Panc1 (cell line): ENCODE measurements at places on chromosomes 11 and 22. TPM values are rescaled to one million over a fixed set of nuclear protein-coding genes. Genes with fewer than 3 reads are reported as not detected.

The GGTLC3 gene
- not detected for total RNA-seq

The SCGB2A2 gene
- not detected for total RNA-seq

The VPREB3 gene
- total RNA-seq: not detected

The TMEM218 gene
- total RNA-seq: 26.8 TPM

The PYGM gene
- 0.39 TPM for total RNA-seq

- DNase-seq: peak; percentile 27
Observed at GRCh38 chr11:56624661-56625110, 10.0 kb upstream of the OR5M1 start.

GRCh38 chr11:91293119-91293518 lies 931.5 kb upstream of the FAT3 start:
- DNase-seq: no peak

DNA sequence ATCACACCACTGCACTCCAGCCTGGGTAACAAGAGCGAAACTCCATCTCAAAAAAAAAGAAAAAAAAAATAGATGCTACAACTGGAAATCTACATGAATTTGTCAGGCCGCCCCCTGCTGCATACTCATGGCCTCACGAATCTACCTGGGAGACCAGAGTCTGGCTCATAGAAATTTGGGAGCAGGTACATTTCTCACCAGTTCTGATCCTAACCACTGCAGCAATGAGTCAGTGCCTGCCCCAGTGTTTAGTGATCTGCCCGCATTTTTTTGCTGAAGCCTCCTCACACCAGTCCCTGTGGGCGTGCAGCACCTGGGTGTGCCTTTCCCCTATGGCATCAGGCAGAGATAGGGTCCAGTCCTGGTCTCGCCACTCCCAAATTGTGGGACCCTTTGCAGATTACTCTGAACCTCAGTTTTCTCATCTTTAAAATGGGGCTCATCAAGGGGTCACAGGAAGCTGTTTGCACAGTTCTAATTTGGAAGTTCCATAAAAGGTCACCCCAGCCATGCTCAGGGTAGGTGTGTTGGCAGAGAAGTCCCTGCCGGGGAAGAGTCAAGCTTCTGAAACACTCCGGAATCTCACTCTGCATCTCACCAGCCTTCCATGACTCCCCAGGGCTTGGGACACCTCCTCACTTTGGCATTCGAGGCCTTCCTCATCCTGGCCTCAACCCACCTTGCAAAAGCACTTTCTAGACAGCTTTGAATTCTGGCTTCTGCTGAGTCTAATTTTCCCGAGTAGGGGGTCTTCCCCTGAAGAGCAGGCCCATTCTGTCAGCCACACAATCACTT lies 39.3 kb upstream of the LINC01488 start:
- DNase-seq: no peak

DNA sequence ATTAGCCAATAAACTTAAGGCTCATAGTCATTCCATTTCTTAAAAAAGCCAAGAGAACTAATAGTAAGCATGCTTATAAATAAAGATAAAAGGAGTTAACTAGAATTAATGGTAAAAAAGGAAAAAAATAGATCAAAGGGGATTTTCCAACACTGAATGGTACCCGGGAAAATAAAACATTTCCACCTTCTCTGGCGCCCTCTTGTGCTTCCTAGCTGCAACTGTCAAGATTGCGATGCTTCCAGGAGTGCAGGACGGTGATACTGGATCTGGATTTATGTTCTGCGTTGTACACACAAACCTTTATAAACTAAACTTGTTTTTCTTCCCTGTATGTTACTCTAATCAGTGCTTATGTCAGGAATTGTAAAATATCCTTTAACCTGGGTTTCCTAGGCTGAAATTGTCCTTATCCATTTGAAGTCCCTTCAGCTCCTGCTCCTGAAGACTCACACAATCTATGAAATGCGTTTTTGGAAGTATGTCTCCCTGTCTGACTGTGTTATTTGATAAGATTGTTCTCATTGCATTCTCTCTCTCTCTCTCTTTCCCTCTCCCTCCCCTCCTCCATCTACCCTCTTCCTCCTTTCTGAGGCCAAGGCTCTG lies 9.6 kb upstream of the HTATIP2 start:
- DNase-seq: no peak

DNA sequence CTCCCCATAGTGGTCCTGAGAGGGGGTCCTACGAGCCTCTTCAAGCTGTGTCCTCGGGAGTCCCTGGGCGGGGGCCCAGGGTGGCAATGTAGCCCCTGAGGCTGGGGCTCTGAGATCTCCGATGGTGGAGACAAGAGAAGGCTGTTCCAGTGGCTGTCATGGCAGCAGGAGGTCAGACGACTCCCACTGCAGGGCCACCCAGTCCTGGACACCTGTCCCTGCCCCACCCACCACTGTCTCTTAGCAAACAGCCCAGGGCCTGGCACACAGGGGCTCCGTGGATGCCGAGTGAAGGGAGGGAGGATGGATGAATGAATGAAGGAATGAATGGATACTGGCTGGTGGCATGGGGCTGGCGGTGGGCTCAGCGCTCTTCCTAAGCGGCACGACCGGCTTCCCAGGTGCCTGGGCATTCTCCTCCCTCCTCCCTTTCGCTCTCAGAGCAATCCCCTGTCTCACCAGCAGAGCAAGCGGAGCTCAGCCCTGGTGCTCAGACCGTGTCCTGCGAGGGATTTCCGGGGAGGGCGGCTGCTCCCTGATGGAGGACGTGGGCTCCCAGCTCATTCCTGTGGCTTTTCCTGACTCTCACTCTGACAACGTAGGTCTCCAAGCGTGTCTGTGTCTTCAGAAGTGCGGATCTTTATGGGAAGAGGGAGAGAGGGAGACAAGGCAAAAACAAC lies 1272.6 kb downstream of the BRD1 start:
- no peak for DNase-seq

- DNase-seq: no peak
Observed at GRCh38 chr11:67366546-67366945, 6.9 kb downstream of the CLCF1 start.

DNA sequence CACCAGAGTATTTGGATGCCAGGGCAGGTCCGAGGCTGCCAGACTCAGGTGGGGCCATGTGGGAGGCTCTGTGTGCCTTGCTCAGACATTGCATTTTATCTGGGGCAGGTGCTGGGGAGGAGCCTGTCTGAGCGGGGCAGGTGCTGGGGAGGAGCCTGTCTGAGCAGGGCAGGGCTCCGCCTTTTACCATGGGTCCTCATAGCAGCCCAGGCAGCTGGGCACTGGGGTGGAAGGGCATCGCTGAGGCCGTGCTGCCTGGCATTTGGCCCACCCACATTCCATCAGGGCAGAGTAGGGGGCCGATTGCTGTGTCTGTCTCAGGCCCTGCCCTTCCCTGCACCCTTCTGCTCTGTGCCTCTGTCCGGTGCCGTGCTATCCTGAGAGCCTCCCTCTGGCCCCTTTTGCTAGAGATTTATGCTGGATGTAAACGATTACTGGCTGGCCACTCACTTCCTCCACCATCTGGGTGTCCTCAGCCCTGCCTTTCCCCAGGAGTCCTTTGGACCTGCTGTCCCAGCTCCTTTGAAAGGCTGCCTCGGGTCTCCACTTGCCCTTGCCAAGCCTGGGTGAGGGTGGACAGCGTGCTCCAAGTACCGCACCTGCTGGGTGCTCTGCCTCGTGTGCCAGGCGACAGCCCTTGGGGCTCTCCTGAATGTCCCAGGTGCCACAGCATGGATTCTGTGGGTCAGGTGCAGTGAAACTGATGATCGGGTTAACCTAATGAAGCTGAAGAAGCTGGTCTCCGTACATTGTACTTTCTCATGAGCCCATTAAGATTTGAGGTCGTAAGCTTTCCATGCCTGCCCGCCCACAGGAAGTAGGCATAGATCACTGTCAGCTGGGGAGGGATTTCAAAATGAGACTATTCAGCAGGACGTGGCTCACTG lies 281.6 kb downstream of the TBC1D22A start:
- no peak for DNase-seq

DNA sequence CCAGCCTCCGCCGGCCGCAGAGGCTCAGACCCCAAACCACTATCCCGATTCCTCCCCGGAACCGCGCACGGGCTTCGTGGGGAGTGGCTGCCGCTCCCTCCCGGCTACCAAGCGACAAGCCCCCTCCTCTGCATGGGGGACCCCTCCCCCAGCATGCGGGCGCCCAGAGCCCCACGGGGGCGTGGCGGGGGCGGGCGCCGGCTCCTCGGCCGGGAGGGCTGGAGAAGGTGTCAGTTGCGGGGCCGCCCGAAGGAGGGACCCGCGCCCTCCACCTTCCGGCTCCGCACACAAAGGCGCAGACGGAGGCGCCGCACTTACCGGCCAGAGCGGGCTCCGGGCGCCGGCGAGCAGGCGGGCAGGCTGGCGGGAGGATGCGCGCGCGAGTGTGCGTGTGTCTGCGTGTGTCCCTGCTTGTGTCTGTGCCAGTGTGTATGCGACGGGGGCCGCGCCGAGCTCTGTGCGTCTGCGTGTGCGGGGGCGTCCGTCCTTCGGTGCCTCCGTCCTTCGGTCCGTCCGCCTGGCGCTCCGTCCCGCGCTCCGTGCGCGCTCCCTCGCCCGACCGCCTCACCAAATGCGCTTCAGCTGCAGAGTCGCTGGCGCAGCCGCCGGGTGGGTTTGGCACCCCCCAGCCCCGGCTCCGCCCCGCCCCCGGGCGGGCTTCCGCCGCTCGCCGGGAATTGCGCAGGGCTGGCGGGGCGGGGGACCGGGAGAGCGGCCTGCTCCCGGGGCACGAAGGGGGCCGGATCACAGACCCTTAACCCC lies at the start of gene PTPN5:
Gene PTPN5, minus strand, starts transcription at position 592 of the 762 bp plus-strand sequence. CDS start 19,840 bp downstream, outside the sequence.
- no peak for DNase-seq

GRCh38 chr11:29780756-29781155 lies 236.1 kb downstream of the KCNA4 start:
- no peak for DNase-seq

- no peak for DNase-seq
Observed at GRCh38 chr11:34260072-34260575, 97.7 kb downstream of the ABTB2 start.
